ENCODE measurements at places on chromosomes 11 and 22.

- DNase-seq = peak; percentile 96
Measured at GRCh38 chr11:2444821-2445745, at the start of gene KCNQ1. Gene KCNQ1 (plus strand): TSS chr11:2445008. CDS start chr11:2445099, 91 bp downstream.

GRCh38 chr11:15208378-15209222 lies 93.9 kb downstream of the INSC start:
- DNase-seq = peak; percentile 22

DNA sequence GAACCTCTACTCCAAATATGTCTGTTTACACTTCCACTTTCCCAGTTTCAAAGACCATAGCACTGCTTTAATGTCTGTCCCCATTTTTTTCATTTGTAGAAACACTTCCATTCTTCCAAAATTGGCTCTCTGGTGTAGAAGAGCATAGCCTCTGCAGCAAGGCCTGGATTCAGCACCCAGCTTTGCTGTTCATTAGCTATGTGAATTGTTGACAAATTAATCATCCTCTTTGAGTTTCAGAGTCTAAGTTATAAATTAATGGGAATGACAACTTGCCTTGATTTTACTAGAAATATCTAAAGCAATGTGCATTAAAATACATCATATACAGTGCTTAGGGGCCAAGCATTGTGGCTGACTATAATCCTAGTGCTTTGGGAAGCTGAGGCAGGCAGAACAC lies 22.4 kb downstream of the GRIA4 start:
- no peak for DNase-seq

DNA sequence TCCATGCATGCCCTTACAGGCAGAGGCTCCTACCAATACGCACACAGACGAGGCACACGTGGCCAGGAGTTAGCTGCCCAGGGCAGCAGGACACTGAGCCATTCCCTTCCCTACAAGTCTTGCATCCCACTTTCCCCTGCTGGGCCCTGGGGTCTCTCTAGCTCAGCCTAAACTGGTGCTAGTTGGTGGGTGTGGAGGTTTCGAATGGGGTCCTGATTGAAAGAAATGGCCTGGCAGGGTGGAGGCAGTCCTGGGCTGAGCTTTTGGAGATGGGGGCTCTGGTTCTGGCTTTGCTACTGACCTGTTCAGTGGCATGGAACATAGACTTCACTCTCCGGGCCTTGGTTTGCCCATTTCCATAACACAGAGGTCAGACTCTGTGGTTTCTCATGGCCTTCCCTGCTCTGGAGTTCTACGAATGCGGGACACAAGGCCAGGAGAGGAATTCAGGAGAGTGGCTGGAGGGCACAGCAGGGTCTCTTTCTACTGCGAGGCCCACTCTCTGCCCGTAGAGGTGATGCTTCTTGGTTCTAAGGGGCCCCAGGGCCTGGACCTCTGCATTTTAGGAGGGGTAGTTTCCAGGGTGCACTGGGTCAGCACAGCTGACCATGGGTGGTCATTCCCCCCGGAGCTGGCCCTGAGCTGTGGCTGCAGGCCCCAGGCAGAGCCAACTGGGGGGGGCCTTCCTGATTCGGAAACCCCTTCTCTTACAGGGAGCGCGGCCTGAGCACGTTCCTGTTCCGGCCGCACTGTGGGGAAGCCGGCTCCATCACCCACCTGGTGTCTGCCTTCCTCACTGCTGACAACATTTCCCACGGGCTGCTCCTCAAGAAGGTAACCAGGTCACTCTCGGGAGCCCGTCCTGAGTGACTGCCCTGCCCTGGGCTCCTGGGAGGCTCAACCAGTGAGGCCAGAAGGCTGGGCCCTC lies 40.0 kb downstream of the RNF141 start:
- no peak for DNase-seq

DNA sequence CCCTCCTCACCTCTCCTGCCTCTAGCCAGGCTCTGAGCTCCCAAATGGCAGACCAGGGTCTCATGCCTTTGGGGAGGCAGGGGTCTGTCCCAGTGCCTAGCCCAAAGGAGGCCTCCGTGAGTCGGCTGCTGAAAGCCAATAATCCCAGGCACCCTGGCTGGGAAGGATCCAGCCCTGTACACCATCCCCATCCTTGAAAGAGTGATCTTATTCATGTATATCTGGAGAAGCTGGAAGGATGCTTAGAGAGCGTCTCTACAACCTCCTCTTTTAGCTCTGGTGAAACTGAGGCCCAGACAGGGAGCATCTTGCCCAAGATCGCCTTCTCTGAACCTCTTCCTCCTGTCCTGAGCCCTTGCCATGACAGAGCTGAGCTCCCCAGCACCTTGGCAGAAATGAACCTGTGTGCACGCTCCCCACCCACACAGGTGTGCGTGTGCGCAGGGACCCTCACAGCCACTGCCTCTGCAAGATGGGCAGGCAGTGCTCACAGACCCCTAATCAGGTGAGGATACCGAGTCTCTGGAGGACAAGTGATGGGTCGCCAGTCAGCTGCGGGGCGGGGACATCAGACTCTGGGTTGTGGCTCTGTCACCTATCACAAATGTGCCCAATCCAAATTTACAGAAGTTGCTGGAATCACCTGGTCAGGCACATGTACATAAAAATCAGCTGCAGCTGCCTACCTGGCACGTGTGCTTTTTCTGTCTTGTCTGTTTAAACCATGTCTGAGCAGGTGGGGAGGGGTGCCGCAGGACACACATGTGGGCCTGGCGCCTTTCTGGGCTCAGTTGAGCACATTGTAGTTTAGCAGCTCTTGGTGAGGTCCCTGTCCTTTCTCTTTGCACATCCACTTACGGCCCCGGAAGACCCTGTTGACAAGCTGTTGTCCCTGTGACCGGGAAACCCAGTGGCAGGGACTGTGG lies 49.3 kb upstream of the WNT7B start:
- no peak for DNase-seq

DNA sequence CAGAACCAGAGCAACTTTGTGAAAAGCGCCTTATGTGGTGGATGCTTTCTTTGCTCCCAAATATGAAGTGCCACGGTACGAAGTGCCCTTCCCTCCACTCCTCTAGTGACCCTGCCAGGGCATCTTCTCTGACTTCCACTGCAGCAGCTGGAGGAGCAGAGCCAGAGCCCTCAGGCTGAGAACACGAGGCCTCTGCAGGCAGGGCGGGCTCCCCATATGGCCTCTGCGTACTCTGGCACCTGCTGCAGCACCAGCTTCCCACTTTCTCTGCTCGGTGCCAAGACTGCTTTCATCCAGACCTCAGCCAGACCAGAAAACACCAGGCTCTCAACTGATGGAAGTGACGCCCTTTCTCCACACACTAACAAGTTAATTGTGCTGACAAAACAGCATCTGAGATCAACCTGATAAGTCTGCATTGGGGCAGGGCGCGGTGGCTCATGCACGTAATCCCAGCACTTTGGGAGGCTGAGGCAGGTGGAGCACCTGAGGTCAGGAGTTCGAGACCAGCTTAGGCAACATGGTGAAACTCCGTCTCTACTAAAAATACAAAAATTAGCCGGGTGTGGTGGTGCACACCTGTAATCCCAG lies 12.8 kb downstream of the UFD1 start:
- no peak for DNase-seq

DNA sequence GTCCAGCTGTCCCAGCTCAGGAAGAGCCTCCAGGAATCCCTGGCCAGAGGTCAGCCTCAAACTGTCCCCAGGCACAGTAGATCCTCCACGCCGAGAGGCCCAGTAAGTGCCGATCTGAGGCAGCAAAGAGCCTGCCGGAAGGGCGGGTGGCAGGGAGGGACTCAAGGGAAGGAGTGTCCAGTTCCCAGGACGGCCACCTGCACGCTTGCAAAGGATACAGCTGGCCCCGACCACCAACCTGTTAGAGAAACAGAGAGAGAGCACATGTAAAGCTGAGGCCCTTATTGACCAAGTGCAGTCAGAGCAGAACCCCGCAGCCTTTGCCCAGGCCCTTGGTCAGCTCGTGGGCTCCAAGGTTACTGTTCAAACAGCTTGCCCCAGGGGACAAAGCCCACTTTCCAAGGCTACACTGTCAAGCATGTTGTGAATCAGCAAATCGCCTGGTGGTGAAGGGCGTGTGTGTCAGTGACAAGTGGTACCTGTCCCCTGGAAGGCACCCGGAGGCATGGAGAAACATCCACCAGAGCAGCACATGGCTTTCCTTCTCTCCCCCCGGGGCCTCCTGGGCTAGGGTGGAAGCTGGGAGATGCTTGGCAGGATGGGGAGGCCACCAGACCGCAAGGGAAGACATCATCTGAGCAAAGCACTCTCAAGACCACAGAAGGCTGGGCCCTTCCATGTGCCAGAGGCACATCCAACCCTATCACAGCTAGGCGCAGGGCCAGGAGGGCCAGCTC lies 42.6 kb upstream of the COMT start:
- DNase-seq = no peak

DNA sequence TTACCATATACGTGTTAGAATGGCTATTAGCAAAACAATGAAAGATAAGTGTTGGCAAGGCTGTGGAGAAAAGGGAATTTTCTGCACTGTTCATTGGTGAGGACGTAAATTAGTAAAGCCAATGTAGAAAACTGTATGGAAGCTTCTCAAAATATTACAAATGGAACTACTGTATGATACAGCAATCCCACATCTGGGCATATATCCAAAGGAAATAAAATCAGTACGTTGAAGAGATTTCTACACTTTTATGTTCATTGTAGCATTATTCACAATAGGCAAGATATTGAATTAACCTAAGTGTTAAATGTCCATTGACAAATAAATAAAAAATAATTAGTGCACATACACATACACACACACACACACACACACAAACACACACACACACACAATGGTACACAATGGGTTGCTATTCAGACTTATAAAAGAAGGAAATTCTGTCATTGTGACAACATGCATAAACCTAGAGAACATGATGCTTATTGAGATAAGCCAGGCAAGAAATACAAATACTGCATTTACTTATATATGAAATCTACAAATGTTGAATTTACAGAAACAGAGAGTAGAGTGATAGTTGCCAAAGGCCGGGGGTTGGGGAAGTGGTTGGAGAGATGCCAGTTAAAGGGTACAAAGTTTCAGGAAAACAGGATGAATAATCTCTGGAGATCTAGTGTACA lies 565.8 kb upstream of the LRRC4C start:
- DNase-seq = no peak

DNA sequence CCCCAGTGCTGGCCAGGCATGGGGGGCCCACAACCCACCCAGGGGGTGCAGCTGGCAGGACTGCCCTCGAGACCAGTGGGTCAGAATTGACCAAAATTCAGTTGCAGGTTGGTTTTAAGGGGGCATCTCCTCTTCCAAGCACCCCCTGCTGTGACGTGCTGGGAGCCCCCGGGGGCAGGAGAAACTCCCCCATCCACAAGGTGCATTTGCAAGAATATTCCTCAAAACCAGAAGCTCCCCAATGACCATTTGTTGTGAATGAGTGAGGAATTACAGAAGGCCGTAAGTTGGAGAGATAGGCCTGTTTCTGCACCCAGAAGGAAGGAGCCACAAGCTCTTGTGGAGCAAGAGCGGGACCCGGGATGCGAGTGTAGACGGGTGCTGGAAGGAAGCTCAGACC lies 414.5 kb downstream of the BRD1 start:
- DNase-seq = no peak

GRCh38 chr11:33891714-33892327 lies at the start of gene LMO2:
Gene LMO2 (minus strand): TSS chr11:33892076. CDS start chr11:33869716, 22,360 bp downstream.
- DNase-seq = no peak

DNA sequence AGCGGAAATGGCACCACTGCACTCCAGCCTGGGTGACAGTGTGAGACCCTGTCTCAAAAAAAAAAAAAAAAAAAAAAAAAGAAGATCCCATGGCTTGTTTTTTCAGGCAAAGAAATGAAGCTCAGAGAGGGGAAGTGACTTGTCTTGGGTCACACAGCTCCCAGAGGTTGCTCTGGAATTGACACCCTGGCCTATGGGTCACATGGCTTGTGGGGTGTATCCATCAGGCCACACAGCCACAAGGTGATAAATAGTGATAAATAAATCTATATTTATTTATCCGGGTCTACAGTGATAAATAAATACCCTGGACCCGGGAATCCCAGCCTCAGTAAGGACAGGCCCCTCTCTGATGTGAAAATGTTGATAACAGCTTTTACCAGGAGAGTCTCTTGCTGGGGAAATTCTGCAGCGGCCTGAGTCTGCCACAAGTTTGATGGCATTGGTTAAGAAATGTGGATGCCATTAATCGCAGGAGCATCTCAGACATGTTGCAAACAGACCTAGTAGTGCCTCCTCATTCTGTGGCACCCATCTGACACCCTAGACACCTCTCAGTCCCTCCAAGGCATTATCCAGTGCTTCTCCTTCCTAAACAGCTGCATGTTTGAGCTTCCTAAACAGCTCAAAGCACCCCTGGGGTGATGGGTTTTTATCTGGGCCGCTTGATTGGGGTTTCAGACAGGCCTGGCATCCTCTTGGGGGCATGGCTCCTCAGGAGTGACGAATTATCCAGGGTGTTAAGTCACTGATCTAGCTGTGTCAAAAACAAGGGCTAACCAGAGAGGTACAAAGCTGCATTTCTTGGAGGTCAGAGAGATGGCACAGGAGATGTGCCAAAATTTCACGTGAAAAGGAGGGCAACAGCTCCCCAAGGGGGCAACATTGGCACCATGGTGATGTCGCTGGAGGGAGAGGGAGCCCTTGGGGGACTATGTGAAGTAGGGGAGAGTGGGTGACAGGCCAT lies 1.9 kb upstream of the EMID1 start:
- DNase-seq = no peak

GRCh38 chr11:72840780-72841179 lies 26.6 kb downstream of the ATG16L2 start:
- no peak for DNase-seq

DNA sequence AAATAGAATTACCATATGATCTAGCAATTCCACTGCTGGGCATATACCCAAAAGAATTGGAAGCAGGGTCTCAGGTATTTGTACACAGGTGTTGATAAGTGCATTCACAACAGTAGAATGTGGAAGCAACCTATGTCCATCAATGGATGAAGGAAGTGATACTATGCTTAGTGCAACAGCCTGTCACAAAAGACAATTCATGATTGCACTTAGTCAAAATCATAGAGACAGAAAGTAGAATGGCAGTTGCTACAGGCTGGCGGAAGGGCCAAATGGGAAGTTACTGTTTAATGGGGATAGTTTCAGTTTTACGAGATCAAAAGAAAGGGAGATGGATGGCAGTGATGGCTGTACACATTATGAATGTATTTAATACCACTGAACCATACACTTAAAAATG lies 42.0 kb downstream of the SGSM3 start:
- no peak for DNase-seq

GRCh38 chr11:126993599-126993998 lies 7.0 kb downstream of the KIRREL3 start:
- DNase-seq = no peak

DNA sequence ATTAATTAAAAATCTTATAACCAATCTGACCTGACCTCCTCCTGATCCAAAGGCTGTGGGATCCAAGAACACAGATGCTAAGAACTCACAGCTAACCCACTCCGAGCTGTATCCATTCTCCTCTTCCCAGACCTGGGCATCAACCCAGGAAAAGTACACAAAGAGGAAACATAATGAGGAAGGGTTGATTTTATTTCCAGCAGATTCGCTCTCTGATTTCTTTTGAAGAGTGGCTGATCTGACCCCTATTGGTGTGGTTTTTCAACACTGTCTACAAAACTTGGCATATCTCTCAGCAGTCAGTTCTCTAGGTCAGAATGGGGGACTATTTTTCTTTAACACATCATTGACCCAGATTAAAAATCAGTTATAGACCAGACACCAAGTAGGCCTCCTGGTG lies 201.9 kb upstream of the UBASH3B start:
- DNase-seq = no peak

- DNase-seq = no peak
Measured at GRCh38 chr11:23336961-23337360, 476.7 kb upstream of the CCDC179 start.

GRCh38 chr11:77278595-77279506 lies 22.6 kb downstream of the GDPD4 start:
- DNase-seq = no peak

GRCh38 chr11:59292611-59293010 lies 66.1 kb upstream of the OR5AN1 start:
- no peak for DNase-seq
